RKO (cell line): ENCODE measurements at places on chromosomes 4 and X.

DNA sequence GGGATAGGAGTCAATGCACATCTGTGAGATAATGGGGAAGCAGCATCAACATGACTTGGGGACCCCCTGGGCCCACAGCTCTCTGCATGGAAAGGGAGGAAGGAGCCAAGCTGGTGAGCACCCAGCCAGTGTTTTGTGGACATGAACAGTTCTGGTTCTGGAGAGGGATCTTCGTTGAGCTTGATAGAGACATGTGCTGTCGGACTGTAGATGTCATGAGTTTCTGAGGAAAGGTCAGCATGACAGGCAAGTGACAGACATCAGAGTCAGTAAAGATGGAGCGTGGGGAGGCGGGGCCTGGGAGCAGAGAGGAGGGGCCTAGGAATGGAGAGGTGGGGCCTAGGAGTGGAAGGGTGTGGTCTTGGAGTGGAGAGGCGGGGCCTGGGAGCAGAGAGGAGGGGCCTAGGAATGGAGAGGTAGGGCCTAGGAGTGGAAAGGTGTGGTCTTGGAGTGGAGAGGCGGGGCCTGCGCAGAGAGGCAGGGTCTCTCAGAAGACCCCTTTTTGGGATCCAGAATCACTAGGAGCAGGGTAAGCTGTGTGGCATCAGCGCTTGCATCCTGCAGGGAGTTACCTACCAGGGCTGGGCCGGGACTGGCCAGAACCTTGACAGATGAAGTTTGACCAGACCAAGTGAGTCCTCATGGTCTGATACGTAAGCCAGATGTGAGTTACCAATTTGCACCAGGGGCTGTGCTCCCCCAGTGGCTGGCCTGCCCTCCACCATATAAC, 33.7 kb downstream of the PIGG start:
- DNase-seq, result no peak

GRCh38 chr4:93658443-93658842, 170.1 kb upstream of the ATOH1 start:
- DNase-seq, result no peak

- no peak for DNase-seq
Observed at GRCh38 chrX:49220100-49220499, 13.0 kb downstream of the CACNA1F start.

DNA sequence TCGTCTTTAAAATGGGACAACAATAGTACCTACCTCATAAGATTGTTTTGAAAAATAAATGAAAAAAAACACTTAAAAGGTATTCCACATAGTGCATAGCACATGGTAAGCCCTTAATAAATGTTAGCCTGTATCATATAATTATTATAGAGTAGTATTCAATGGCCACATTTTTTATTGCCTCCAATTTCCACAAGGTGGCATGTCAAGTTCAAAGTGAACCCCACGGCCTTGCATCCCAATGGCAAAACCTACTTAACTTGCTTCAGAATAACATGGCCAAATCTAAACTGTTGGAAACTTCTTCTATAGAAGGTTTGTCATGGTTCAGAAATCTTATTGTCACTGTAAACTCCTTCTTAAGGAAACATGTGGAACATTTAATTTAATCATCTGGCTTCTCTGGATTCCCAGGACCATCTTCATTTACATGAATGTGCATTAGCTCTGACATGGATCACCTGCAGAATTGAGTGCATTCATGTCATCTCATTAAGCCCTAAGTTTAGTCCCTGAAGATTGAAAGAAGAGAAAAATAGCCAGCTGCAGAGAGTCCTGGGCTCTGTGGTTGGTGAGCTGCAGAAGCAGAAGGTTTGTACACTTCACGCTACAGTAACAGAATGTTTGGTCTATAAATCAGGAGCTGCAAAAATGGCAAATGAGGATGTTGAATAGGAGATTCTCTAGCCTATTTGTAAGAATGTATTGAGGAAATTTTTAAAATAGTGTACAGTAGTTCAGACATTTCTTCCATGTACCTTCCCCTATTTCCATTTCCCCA, 61.0 kb downstream of the ANXA3 start:
- peak; percentile 56 for DNase-seq

- no peak for DNase-seq
Observed at GRCh38 chr4:119666653-119667091, 38.1 kb upstream of the PDE5A start.

DNA sequence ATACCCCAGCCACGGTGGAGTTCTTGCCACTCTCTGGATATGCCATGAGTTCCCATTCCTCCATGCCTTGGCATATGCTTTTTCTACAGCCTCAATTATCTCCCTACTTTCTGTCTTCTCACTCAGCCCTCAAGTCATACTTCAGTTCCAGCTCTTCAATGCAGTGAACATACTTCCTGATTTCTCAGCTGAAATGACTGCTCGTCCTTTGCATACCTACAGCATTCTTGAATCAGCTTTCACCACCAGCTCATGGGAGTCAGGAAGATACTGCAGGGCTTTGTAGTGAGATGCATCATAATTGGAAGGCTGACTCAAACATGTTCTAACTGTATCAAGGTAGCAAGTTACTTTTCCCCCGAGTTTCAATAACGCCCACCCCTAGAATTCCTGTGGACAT, 118.4 kb downstream of the APBB2 start:
- DNase-seq, result no peak

- DNase-seq, result no peak
Observed at GRCh38 chr4:78356251-78356786, 195.3 kb upstream of the ANXA3 start.

- no peak for DNase-seq
Observed at GRCh38 chrX:40060356-40060845, 37.4 kb downstream of the BCOR start.

- DNase-seq, result no peak
Observed at GRCh38 chr4:3250438-3250955, 1.5 kb downstream of the MSANTD1 start.

DNA sequence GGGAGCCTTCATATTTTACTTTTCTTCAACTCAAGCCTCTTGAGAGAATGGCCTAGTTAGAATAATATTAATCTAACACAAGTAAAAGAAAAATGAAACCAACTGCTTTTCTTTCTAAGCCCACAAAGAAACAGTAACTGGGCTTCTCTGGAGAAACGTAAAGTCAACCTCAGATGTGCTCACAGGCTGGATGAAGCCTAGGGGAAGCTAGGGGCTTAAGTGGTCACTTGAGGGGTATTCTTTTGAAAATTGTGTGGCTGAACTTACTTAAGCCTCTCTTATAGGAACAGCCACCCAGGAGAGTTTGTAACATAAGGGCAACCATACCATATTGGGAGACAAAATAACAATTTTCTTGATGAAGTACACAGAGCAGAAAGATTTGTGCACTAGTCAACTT, 279.0 kb downstream of the SPRY1 start:
- DNase-seq, result no peak

GRCh38 chr4:184479516-184479950, 5.2 kb upstream of the IRF2 start:
- peak; percentile 23 for DNase-seq

DNA sequence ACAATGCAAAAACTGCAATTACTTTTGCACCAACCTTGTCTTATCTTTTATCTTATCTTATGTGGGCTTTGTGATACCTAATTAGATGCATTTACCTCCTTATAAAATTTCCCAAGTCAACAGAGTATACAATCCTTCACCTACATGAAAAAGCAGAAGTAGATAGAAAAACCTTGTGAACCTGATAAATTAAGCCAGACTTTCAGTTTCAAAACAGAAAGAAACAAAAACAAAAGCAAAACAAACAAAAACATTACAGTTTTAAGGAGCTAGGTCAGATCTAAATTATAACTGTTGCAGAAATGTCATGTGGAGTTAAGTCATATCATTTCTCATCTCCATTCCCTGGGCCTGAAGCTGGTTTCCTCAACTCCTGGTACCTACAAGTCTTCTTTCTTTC, 24.9 kb upstream of the CXXC4 start:
- no peak for DNase-seq

GRCh38 chr4:157983300-157983699, 189.5 kb downstream of the GASK1B start:
- DNase-seq, result peak; percentile 20

DNA sequence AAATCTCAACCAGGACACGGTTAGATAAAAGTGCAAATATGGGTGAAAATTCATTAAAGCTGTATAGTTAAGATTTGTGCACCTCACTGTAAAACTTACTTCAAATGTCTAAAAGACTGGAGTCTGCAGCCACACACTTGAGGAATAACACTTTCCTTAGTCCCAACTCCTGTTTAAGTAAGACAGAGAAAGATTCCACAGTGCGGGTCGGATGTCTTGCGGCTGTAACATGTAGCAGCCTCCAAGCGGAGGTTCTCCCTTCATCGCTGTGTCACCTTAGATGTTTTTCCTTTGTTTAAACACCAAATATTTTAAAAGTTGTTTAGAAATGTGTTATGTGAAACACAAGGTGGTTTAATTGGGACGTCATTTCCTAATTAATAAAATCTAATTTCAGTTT, 905 bp upstream of the MAEA start:
- DNase-seq, result no peak

- no peak for DNase-seq
Observed at GRCh38 chrX:96861661-96862060, 22.0 kb upstream of the RPA4 start.

- DNase-seq, result no peak
Observed at GRCh38 chr4:153637201-153637600, 46.9 kb upstream of the TLR2 start.

- DNase-seq, result no peak
Observed at GRCh38 chrX:135347381-135348016, 38.2 kb downstream of the ETDC start.

- no peak for DNase-seq
Observed at GRCh38 chr4:154456889-154457288, 34.7 kb downstream of the DCHS2 start.

DNA sequence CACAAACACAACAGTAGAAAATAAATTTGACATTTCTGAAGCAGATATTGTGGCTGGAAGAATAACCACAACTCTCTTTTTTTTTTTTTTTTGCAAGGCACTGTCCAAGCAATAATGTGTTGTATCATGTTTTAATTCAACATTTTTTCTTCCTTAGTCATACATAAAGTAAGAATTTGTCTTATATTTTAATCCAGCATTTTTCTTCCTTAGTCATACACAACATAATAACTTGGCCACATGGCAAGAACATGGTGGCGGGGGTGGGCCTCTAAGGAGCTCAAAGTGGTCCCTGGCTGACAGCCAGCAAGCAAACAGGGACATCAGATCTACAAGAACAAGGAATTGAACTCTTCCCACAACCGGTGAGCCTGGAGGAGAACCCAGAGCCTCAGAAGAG, 20.2 kb downstream of the FBXW7 start:
- DNase-seq, result no peak

DNA sequence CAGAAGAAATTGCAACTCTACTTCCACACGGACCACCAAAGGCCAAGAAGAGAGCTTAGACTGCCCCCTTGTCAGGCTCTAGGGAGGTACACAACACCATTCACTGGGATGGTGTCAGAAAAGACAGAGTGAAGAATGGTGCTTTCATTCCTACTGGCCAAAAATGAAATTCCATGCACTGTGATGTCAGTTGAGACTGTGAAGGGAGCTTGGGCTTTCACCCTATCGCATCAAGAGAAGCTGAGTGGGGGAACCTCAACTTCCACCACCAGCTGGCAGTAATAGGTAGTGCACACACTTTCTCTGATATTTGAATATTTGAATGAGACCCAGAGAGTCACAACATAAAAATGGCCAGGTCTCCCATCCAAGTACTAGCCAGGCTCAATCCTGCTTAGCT, 65.9 kb downstream of the ZNF711 start:
- DNase-seq, result peak; percentile 42

DNA sequence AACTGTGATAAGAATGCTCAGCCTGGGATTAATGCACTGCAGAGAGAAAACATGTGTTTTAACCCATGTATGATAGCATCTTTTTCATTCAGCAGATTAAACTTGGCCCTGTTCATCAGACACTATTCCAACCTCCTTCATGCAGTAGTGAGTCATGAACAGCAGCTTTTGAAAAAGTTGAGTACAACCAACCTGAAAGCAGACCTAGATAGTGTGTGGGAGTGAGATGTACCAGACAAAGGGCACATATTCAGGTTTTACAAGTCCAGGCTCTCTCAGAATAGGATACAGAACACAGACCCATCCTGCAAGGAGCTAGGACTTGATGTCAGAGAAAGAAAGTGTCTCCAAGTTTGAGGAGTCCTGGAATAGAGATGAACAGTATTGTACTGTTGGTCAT, 237.3 kb upstream of the STS start:
- no peak for DNase-seq

GRCh38 chrX:12488771-12489170, 302.4 kb upstream of the PRPS2 start:
- DNase-seq, result no peak

DNA sequence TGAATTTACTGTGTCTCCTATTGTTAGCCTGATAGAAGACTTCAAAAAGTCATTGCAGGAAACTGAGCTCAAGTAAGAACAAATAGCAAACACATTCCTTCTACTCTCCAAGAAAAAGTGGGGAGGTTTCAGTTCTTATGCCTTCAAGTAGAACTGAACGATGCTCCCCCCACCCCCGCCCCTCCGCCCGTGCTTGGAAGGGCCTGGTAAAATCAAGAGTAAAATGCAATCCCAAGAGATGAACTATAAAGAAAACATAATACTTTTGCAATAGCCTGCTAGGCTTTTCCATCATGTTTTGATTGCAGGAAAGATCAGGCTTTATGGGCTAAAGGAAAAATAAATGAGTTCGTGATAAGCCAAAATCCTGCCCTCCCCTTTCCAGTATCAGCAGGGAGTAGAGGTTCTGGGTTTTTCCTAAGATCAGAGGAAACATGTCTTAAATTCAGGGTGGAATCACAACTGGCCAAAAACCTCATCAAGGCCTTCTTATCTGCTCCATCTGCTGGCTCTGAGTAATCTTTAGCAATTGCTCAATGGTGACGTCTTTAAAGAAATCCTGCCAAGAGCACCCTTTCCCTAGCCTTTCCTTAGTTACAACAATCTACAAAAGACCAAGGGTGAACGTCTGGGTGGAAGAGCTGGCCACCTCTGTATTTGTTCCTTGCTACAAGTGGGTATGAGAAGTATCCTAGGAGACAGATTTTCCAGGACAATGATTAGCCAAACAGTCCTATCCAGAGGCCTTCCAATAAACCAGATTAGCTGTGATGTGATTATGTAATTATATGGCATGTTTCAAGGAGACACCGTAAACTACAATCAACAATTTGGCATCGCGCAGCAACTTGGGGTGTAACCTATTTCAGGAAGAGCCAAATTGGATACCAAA, 66.3 kb upstream of the FAM9C start:
- DNase-seq, result peak; percentile 46

DNA sequence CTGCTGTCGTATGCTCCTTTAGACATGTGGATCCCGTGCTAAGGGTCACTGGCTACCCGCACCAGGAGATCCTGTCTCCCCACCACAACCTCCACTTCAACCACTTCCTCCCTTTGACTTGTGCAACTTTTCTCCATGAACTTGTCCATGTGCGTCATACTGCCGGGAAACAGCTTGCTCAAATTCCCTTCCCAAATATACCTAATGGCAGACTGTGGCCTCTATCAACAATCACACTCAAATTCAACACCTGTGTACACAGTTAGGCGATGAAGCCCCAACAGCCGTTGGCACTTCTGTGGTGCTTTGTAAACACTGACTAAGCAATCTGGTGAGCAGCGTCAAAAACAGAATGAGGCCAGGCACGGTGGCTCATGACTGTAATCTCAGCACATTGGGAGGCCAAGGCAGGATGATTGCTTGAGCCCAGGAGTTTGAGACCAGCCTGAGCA, 49.5 kb downstream of the CD99L2 start:
- DNase-seq, result no peak

GRCh38 chr4:119041951-119042560, 93.6 kb upstream of the MYOZ2 start:
- DNase-seq, result peak; percentile 82

- DNase-seq, result no peak
Observed at GRCh38 chrX:1860936-1861594, 246.2 kb downstream of the ASMT start.
